NCI-H1417 treated with DMSO at 0.1 percent for 48 hours (cell line): ENCODE measurements at places on chromosomes 12 and 14.

GRCh38 chr14:55518391-55518790 lies 61.6 kb upstream of the KTN1 start:
- no peak for DNase-seq

DNA sequence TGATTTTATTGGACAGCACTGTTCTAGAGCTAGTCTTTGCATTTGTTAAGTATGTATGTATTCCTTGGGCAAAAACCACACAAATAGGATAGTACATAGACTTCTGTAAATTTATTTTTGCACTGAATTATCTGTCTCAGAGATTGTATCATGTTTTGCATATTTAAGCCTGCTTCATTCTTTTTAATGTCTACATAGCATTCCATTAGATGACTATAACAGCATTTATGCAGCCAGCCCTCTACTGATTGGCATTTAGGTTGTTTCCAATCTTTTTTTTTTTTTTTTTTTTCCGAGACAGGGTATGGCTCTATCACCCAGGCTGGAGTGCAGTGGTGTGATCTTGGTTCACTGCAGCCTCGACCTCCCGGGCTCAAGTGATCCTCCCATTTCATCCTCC lies 34.5 kb downstream of the SYNDIG1L start:
- no peak for DNase-seq

DNA sequence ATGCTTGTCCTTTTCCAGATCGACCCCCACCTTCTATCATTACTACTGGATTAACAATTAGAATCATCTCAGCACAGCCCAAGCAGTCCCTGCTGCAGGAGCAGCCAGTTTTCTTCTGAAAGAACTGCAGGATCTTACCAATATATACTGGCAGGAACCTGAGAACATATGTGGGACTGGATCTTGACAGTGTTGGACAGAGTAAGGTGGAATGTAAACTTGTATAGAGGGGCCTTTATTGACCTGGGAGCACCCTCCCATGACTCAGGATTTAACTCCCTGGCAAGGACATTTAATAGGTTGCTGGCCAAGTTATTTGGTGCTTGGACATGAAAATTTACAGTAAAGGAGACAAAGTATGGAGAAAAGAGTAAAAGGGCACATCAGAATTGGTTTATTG lies 66.2 kb upstream of the TMX1 start:
- no peak for DNase-seq

GRCh38 chr12:115541891-115542421 lies 735.5 kb downstream of the MED13L start:
- no peak for DNase-seq

DNA sequence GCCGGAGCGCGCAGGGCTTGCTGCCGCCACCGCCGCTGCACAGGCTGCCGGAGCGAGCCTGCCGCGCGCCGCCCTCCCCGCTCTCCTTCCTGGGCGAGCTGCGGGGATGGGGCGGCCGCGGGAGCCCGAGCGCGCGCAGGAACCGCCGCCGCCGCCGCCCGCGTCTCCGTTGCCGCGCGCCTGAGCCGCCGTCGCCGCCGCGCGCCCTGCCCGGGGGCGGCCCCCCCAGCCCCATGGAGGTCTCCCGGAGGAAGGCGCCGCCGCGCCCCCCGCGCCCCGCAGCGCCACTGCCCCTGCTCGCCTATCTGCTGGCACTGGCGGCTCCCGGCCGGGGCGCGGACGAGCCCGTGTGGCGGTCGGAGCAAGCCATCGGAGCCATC lies 352 bp downstream of the PLXNC1 start:
- DNase-seq: no peak

GRCh38 chr12:21823581-21823980 lies 49.1 kb upstream of the KCNJ8 start:
- no peak for DNase-seq
